Right renal pelvis (tissue), 4 donors: ENCODE measurements at places on chromosomes 12 and 14. TPM values are rescaled to one million over a fixed set of nuclear protein-coding genes. Genes with fewer than 3 reads are reported as not detected.

KNTC1 gene
- 33.7 TPM for polyA plus RNA-seq

KRT71 gene
- not detected for polyA plus RNA-seq

PRPH gene
- polyA plus RNA-seq = 0.23 TPM

PHETA1 gene
- polyA plus RNA-seq = 15.2 TPM

CCDC196 gene
- 0.24 TPM for polyA plus RNA-seq

TAS2R50 gene
- not detected for polyA plus RNA-seq

RACGAP1 gene
- polyA plus RNA-seq = 49.6 TPM

CDK2 gene
- 62.8 TPM for polyA plus RNA-seq

SYNDIG1L gene
- polyA plus RNA-seq = 0.39 TPM

GPR65 gene
- 0.66 TPM for polyA plus RNA-seq

OTOGL gene
- polyA plus RNA-seq = 0.55 TPM

KCNC2 gene
- polyA plus RNA-seq = 0.51 TPM
